ENCODE measurements at places on chromosomes 5 and 9.

GRCh38 chr5:135094339-135095051 lies 60.5 kb upstream of the PITX1 start:
- DNase-seq: no peak

DNA sequence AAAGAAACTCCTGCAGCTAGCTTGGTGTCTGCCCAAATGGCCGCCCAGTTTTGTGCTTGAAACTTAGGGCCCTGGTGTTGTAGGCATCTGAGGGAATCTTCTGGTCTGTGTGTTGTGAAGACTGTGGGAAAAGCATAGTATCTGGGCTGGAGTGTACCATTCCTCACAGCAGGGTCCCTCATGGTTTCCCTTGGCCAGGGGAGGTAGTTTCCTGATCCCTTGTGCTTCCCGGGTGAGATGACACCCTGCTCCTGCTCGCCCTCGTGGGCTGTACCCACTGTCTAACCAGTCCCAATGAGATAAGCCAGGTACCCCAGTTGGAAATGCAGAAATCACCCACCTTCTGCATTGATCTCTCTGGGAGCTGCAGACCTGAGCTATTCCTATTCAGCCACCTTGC lies 182.8 kb downstream of the GDNF start:
- DNase-seq: no peak

- no peak for DNase-seq
These were observed 216.1 kb downstream of the NFIB start for GRCh38 chr9:14097666-14098415.

DNA sequence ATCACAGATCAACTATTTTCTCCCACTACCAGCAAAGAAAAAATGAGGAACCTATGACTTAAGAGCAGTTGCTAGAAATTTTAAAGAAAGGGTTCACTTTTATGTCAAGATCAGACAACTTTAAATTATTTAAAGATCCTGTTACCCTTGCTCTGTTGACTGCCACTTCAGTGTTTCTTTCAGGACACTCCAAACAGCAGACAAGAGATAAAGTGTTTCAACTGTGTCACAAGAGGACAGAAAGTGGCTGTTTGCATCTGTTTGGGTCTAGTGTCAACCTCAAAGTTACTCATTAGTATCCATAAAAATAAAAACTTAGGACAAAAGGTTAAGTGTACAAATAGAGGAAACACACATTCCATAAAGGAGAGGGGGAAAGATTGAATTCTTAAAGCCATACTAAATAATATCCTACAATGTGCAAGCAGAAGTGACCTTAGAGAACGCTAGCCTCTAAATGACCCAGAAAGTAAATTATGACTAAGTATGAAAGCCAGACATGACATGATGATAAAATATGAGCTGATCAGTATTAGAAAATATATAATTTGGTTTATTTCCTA lies 24.9 kb downstream of the HMGCS1 start:
- no peak for DNase-seq

- DNase-seq: no peak
These were observed 63.1 kb upstream of the EPB41L4B start for GRCh38 chr9:109383947-109384346.

GRCh38 chr9:4207881-4208615 lies 91.8 kb downstream of the GLIS3 start:
- no peak for DNase-seq

DNA sequence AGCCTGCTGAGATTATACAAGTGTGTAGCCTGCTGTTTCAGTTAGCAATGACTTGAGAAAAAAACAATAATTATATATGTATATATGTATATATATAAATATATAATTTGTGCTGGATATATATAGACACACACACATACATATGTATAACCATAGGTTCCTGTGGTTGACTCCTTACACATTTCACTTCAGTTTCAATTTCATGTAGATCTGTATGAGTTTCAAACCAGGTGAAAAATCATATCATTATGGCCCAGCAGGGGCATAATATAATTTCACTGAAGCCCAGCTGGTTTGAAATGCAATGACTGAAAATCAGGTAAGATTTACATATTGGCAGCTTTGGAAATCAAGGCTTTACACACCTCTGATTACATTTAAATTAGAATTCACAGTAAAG lies 690.4 kb upstream of the CDH18 start:
- DNase-seq: no peak
